ENCODE measurements at places on chromosomes 5 and 9.
A peak's percentile ranks its signal among the peaks of the same experiment; 100 is the strongest.

GRCh38 chr5:171157276-171157675, 151.8 kb upstream of the TLX3 start:
- no peak for DNase-seq

DNA sequence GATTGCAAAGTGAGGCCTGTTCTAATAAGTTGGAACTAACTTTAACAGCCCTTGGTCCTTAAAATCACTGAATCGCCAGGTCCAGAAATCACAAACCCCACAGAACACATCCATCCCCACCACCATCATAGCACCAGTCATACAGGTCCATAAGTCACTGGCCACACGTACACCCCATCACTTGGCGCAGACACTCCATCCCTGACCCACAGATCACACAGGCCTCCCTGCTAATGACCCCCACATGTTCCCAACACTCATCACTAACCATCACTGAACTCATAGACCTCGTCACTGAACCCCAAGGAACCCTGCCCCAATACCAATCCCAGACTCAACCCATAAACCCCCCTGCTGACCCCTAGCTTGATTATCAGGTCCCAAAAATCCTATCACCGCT, 41.2 kb upstream of the ZNF300 start:
- no peak for DNase-seq

GRCh38 chr9:133914442-133915342, 77.4 kb downstream of the VAV2 start:
- DNase-seq = no peak

GRCh38 chr5:158739951-158740757, 359.6 kb downstream of the EBF1 start:
- DNase-seq = no peak

GRCh38 chr9:111005746-111006470, 32.4 kb downstream of the LPAR1 start:
- no peak for DNase-seq

DNA sequence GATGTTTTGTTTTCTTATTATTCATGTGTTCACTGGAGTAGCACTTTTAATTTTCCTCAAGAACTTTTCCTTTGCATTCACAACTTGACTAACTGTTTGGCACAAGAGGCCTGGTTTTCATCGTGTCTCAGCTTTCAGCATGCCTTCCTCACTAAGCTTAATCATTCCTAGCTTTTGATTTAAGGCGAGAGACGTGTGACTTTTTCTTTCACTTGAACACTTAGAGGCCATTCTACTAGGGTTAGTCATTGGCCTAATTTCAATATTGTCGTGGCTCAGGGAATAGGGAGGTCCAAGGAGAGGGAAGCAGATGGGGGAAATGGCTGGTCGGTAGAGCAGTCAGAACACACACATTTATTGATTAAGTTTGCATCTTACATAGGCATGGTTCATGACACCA, 94.0 kb downstream of the ZNF462 start:
- DNase-seq = no peak

GRCh38 chr5:129963359-129963758, 59.1 kb downstream of the CHSY3 start:
- no peak for DNase-seq

GRCh38 chr9:110183208-110184145, 24.5 kb downstream of the C9orf152 start:
- peak; percentile 12 for DNase-seq

DNA sequence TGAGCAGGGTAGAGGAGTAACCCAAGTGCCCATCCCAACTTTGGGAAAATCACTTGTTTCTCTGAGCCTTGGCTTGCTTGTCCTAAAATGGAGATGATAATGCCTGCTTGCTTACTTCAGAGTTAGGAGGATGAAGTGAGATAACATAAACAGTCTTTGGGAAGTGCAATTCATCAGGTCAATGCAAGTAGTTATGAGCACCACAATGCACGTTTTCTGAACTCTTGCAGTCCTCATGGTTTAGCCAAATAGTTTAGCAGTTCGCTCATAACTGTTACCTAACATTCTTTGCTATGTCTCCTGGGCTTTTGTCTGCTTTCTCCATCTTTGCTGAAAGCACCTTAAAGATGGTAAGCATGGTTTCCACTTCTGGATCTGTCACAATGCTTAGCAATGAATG, 270.0 kb downstream of the ADAMTSL1 start:
- no peak for DNase-seq

GRCh38 chr5:87899208-87899661, 369.4 kb downstream of the TMEM161B start:
- no peak for DNase-seq

GRCh38 chr9:136659861-136660784, 2.6 kb upstream of the EGFL7 start:
- DNase-seq = no peak

DNA sequence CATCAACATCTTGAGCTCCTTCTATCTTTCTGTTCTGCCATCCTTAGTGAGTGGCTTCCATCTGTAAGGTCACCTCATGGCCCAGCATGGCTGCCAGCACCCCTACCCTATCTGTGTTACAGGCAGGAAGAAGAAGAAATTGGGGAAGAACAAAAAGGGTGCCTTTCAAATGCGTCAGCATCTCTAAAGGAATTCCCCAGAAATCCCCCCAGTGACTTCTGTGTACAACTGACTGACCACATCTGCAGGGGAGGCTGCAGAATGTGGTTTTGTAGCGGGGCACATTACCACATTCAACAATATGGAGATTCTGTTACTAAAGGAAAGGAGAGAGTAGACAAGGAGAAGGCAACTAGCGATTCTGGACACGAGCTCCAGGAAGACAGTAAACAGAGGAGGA, 40.1 kb downstream of the ALG2 start:
- no peak for DNase-seq

DNA sequence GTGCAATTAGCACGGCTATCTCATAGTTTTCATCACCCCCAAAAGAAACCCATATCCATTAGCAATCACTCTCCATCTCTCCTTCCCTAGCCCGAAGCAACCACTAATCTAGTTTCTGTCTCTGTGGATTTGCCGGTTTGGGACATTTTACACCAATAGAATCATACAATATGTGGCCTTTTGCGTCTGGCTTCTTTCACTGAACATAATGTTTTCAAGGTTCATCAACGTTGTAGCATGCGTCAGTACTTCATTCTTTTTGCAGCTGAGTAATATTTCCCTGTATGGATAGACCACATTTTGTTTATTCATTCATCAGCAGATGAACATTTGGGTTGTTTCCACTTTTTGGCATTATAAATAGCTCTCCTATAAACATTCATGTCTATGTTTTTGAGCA, 75.4 kb upstream of the TBC1D2 start:
- DNase-seq = no peak

DNA sequence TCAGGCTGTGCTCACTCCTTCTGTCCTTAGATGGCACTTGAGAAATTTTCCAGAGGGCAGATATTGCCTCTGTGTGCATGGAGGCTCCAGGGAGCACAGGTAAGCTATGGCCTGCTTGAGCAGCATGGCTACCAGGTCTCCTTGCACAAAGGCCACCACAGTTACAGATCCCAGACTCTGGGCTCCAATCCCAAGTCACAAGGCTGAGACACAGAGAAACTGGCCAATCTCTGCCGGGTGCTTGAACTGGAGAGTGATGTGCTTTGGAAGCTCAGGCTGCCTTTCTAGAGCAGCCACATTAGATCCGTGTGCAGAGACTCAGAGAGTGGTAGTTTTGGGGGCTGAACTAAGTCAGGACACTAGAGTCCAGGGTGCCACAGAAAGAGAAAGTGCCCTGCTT, 145.7 kb downstream of the SEMA6A start:
- DNase-seq = no peak

GRCh38 chr5:170338933-170339779, 41.6 kb upstream of the LCP2 start:
- peak; percentile 50 for DNase-seq

GRCh38 chr5:178587763-178588611, 2.2 kb downstream of the COL23A1 start:
- no peak for DNase-seq

GRCh38 chr5:2746561-2747032, 4.9 kb downstream of the IRX2 start:
- DNase-seq = no peak

GRCh38 chr5:127936439-127936972, 147.1 kb upstream of the SLC12A2 start:
- no peak for DNase-seq

- no peak for DNase-seq
Measured at GRCh38 chr9:70468291-70468690, 53.8 kb upstream of the KLF9 start.

- DNase-seq = no peak
Measured at GRCh38 chr9:127133739-127134167, 11.3 kb upstream of the ANGPTL2 start.

- DNase-seq = no peak
Measured at GRCh38 chr5:139481122-139481533, 1.4 kb downstream of the STING1 start.

- no peak for DNase-seq
Measured at GRCh38 chr9:115374724-115375268, 256.8 kb upstream of the TNC start.

Data from stimulated activated CD4-positive, alpha-beta T cell treated with anti-CD3 and anti-CD28 coated beads, Interleukin-1b, Interleukin-23, amount 100 ng/mL, for 1 hour (primary cell).